Occipital lobe (tissue), 3 donors: ENCODE measurements at places on chromosomes 2 and 18.

DNA sequence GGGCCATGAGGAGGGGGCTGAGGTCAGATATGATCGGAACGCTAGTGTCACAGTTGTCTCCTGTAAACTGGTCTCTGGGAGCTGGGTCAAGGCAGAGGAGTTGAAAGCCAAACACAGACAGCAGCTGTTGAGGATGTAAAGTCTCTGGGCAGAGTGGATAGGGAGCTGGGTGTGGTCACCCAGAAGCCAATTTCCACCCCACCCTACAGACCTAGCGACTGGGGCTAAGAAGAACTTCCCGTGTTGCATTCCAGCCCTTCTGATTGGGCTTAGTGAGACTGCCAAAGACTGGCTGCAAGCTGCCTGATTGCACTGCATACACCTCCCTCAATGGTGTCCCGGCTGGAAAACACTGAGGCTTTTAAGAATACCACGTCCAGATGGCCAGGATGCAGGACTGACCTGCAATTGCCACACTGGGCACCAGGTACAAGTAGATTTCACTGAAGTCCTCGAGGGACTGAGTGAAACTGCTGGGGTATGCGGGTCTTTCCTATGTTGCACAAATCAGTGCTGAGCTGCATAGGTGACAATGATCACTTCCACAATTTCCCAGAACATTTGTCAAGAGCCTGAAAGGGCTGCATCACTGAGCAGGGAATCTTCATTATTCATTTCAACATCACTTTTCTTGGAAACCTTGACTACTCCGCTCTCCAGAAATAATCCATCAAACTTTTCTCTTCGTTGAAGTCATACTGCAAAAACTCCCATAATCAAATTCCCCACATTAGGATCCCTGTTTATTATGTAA lies 43.1 kb upstream of the EML4 start:
- no peak for DNase-seq

DNA sequence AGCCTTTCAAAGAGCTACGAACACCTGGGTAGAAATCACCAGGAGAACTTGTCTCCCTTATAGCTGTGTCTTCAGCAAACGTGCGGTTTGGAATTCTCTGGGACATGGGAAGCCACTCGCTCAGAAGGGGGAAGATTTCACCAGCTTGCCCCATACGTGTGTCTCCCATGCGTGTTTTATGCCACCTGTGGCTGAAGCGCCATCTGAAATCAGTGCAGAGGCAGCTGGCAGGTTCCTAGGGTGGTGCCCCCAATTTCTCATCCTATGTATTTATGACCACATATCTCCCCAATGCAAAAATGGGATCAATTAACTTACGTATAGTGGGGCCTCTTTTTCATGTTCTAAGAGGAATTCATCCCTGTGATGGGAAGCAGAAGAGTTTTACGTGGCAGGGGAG lies 81.6 kb downstream of the TPO start:
- no peak for DNase-seq

- no peak for DNase-seq
Observed at GRCh38 chr2:6937157-6937556, 19.9 kb downstream of the RNF144A start.

DNA sequence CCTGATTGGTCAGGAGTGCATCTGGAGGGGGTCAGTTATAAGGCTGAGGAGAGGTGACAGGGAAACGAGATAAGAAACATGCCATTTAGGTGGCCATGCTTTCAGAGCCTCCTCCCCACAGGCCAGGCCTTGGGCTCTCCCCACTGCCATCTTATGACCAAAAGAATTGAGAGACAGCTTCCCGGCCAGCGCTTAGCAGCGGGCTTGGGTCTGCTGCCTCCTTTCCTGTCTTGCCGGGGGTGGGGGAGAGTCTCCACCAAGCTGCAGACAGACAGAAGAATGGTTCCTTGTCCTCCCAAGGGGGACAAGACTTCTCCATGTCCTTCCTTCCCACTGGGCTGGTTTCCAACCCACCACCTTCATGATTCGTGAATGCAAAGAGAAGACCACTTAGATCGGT lies 171.3 kb downstream of the SMAD7 start:
- DNase-seq: no peak

DNA sequence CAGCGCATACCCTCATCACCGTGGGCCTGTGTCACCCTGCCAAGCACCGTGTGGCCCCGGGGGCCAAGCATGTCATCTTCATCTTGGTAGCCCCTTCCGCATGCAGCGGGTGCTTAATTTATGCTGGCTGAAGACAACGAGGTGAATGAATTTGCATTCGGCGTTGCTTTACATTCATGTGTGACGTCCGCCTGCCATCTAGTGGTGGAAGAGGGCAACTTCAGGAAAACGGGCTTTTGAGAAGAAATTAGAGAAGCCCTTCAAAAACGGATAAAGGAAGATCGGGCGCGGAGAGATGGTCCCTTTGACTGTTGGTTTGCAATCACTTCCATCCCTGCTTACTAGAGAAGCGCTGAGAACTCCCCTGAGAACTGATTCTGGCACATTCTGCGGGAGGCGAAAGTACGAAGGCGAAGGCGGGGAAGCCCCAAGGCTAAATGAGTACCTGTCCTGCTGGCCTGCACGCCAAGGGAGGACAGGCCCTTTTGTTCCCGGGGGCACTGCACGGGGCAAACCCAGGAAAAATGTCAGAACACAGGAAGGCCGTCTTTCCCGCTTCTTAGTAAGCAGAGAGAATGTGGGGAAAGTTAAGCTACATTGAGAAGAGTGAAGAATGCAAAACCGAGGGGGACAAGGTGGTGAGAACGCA lies 145.9 kb downstream of the ZNF516 start:
- peak; percentile 39 for DNase-seq

DNA sequence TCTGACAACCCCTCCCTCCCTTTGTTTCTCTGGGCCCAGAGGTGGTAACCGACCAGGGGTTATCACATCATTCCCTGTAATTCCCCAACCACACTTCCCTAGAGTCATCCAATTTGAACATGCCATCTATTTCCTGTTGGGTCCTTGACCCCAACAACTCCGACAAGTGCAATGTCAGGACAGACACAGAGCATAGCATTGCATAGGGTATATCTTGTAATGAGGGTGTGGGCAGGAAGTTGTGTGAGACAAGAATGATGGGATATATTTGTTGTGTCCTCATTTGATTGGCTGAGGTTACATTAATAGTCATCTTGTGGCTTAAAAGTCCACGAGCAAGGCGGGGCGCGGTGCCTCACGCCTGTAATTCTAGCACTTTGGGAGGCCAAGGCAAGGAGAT lies 33.4 kb upstream of the CNOT11 start:
- no peak for DNase-seq

DNA sequence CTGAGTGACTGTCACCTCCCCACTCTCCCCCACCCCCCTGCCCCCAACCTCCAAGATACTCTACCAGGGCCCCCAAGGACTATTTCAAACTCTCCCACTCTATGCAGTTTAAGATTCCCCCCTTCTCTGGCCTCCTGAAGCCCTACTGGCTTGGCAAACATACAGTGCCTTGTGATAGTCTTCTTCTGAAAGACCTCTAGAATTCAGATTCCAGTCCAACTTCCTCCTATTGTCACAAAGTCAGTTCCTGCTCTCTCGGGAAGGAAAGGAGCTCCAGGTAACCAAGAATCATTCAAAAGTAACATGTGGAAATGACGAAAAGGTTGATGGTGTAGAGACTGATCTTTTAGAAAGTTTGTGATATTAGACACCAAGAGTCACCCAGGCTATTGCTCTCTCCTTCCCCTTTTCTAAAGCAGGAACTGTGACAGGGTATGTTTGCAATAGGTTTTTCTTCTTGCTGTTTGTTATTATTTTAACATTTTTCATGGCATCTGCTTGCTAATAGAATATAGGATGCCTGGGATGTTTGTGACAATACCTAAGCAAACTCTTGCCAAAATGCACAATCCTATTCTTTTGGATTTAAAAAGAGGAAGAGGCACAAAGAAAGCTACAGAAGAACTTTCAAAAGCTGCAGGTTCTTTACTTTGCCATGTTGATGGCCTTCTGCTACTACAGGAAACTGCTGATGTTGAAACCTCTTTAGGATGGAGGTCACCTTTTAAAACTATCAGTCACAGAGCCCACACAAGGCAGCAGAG lies 93.5 kb upstream of the MGAT4A start:
- no peak for DNase-seq

DNA sequence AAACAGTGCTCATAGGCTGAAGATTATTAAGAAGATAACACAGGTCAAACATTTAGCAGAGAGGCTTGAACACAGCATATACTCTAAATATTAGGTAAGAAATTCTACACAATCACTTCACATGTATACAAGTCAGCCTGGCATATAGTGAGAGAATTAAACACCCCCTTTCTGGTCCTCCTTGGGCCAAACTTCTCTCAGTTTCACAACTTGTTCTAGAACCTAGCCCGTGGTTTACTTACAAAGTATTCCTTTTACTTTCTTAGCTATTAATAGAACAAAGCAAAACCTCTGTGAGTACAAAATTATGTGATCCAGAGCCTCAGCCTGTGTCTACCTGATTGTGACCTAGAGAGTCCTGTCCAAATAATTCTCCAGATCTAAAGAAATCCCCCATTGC lies 562.8 kb downstream of the TNS1 start:
- DNase-seq: no peak

DNA sequence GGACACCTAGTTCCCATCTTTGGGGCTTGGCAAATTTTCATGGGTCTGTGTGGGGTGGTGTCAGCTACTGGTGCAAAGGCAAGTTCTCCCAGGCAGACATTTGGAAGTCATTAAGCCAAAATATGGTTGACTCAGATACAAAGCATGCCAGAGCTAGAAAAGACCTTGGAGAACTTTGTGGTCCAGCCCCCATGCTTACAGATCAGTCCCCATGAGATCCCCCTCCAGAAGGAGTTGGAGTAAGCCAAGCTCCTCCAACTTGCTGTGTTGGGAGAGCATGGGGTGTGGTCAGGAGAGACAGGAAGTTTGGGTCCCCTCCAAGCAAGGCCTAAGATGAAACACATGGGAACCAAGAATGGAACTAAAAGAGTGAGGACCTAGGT lies 224.5 kb downstream of the CYP26B1 start:
- DNase-seq: no peak

DNA sequence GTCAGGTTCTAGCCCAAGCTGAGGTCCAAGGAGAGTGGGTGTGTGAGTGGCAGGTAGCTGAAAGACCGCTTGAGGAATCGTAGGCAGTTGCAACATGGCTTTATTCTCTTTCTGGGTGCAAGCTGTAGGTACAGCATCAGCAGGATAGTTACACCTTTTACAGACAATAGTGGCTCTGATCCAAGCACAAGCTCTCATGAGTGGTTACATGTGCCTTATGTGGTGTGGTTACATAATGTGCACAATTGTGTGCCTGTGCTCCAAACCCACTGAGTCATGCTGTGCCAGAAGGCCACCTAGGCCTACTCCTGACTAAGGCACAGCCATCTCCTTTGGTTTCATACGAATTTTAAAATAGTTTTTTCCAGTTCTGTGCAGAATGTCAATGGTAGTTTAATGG lies 227.6 kb downstream of the SATB2 start:
- no peak for DNase-seq
